ENCODE measurements at places on chromosomes 2 and 18.

DNA sequence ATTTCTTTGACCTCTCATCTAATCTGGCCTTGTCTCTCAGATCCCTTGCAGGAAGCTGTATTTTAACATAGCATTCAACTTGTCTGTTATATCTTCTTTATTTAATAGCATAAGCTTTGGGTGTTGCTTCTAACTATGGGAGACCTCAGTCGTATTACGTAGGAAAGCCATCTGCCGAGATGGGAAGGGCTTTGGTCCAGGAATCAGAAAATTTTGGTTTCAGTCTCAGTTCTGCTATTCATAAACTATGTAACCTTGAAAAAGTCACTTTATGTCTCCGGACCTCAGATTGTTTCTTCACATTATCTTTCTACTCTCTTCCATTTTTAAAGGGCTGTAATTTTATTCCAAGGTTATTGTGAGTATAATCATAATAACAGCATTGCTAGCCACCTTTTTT is 297.7 kb downstream of the SATB2 start:
- DNase-seq, result no peak

GRCh38 chr2:19753314-19753713 is 148.5 kb downstream of the TTC32 start:
- no peak for DNase-seq

GRCh38 chr18:74817576-74817975 is 219.9 kb downstream of the ZNF407 start:
- no peak for DNase-seq

DNA sequence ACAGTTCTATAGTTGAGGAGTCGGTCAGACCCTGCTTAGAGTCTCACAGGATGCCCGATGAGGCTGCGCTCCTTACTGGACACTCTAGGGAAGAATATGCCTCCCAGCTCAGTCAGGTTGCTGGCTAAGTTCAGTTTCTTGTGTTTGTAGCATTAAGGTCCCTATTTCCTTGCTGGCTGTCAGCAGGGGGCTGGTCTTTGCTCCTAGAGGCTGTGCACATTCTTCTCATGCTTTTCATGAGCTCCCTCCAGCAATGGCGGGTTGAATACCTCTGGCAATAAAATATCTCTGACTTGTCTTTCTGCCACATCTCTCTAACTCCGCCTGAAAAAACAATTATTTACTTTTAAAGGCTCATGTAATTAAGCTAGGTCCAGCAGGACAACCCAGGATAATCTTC is 79.4 kb upstream of the DNAJC10 start:
- DNase-seq, result no peak

DNA sequence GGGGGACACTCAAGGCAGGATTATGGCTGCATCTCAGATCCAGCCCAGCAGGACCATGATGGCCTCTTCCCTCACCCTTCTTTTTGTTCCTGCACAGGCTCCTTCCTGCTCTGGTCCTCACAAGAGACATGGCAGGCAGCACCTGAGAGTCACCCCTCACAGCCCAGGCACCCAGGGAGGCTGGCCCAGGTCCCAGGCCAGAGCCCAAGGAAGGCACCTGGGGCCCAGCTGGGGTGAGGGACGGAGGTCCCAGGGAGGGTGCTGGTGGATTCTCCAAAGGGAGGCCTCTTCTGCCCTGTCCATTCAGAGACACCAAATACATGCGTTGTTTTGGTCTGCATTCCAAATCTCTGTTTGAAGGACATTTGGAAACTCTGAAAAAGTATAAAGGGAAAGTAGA is 285.4 kb upstream of the HS6ST1 start:
- no peak for DNase-seq

- DNase-seq, result no peak
Observed at GRCh38 chr2:218879776-218880101, 913 bp upstream of the WNT10A start.

Measured in inflammatory macrophage (primary cell).